Cortex of kidney (tissue), 1 donor: ENCODE measurements at places on chromosomes 3 and 15.

DNA sequence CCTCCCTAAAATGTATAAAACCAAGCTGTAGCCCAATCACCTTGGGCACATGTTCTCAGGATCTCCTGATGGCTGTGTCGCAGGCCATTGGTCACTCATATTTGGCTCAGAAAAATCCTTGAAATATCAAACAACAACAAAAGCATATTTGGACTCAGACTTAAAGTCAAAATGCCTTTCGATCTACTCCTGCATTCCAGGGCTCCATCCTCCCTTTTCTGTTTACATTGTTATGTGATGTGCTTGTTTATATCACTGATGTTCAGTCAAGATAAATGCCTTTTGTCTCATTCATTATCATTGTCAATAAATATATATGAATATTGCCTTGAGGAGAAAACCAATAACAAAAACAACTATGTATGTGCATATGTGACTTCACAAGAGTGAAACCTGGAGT is 31.7 kb downstream of the HGD start:
- no peak for DNase-seq

- DNase-seq = no peak
Measured at GRCh38 chr3:39103791-39104552, 3.5 kb downstream of the GORASP1 start.

DNA sequence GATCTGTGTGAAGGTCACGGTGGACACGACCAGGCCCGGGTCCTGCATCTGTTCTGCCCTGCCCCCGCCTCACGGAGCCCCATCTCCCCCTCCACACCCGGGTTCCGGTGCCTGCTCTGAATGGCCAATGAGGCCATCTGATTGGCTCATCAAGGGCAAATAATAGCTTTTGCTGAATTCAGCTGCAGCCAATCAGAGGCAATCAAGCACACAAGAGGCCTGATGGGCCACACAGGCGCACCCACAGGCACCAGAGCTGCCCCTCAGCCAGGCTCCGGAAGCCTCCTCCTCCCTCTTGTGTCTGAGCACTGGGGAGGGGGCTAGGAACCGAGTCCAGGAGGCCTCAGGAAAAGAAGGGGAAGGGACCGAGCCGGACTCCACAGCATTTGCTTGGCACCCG is 49.5 kb downstream of the CACNA2D2 start:
- DNase-seq = no peak

GRCh38 chr3:35664460-35664919 is 25.2 kb downstream of the ARPP21 start:
- DNase-seq = no peak

GRCh38 chr3:99502871-99503270 is 135.5 kb upstream of the COL8A1 start:
- no peak for DNase-seq

GRCh38 chr15:52019394-52020220 is 588 bp downstream of the MAPK6 start:
- no peak for DNase-seq

GRCh38 chr3:156207802-156208685 is 87.7 kb downstream of the KCNAB1 start:
- no peak for DNase-seq

DNA sequence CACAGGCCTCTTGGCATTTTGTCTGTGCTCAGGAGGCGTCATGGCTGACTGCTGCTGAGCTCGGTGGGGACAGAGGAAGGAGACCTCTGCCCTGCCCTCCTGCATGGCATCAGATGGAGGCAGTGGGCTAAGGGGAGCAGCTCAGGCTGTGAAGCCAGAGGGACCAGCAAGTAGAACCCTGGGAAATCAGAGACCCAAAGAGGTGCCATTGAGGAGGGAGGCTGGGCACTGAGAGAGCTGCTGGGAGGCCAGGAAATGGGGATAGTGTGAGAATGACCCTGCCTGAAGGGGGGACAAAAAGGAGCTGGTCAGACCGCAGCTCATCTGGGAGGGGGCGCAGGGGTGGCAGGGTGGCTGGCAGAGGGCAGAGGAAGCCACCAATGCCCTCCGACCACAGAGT is 136.8 kb downstream of the FBLN2 start:
- DNase-seq = no peak

DNA sequence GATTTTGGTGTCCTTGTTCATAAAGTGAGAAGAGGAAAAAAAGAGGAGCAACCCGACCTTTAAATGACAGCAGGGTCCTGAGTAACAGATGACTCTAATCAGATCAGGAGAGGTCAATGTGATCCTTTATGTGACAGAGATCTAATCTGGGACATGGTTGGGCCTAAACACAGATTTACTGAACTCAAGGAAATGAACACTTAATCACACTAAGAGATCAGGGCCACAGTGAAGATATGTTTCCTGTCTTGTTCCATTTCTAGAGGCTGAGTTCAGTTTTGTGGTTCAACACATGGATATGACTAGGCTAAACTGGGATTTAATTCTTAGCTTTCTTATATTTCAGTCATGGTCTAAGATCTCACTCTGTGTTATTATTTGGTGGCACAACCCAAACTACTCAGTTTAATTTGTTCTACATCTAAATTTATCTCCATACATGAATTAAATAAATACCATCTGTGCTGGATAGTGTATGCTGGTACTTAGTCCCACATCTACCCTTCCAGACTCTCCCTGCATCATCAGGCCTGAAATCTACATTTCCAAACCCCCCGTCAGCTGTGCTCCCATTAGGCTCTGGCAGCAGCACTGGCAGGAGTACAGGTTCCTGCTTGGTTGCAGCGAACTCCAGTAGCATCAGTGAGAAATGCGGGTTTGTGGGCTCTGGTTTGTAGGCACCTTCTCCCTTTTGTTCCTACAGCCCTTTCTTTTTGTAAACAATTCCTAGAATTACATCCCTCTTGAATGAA is 22.6 kb downstream of the SFMBT1 start:
- DNase-seq = no peak

- DNase-seq = no peak
Measured at GRCh38 chr15:92001307-92001706, 147.8 kb downstream of the SLCO3A1 start.

DNA sequence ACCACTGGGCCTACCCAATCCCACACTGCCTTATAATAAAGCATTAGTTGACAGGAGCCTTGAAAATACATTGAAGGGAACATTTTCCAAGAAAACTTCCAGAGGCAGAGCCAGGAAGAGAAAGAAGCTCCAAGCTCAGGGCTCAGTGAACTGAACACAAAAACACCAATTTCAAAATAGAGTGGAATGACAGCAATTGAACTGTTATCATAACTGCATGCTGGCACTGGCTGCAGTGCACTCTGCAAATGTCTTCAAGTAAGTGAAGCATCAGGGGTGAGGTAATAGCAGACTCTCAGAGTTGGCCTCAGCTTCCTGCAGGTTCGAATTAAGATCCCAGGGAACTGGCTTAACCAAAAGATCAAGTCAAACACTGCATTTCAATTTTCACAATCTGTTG is 388.0 kb upstream of the WNT5A start:
- DNase-seq = no peak

DNA sequence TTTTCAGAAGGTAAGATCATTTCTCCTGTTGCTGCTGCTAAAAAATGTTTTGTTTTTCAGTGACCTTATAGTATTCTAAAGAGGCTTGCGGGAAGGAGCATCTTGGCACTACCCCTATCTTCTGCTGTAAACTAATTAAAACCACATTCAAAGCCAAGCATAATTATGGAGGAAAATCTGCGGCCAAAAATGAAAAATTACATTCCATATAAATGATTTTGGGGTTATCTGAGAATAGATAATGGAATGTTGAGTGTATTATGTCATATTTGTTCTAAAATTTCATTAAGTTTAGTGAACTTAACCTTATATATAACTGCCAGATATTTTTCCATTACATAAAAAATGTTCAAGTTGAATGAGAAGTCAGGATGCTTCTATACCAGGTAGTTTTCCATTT is 170.4 kb upstream of the TMC3 start:
- no peak for DNase-seq

- DNase-seq = no peak
Measured at GRCh38 chr15:36943508-36944361, 156.6 kb downstream of the MEIS2 start.

DNA sequence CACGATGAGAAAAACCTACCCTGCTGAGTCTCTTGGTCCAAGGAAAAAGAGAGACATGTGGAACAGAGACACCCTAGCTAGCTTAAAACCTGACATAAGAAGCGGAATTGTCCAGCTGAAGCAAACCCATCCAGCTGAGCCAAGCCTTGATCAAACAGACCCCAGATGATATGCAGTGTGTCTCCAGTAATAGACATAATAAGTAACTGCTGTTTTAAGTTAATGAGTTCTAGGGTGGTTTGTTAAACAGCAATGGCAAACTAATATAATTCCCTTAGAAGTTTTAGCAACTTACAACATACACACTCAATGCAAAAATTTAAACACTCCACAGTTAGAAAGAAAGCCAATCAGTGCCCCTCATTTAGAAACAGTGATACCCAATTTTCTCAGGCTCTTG is 26.8 kb upstream of the ZNF385D start:
- no peak for DNase-seq

DNA sequence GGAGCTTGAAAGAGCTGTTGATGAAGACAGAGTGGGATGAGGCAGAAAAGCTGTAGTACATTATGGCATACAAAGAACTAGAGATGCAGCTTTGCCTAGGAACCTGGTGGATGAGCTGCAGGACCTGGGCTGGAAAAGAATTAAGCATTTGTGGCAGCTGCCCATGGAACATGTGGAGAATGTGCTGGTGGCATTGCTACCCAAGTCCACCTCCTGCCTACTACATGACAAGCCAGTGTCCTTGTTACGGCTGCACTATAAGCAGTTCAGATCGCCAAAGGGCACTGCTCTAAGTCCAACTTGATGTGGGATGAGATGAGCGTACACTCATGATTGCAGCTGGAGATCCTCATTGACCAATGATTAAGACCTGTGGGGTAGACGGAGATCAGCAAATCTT is 81.1 kb upstream of the ADPGK start:
- no peak for DNase-seq

- DNase-seq = no peak
Measured at GRCh38 chr15:80920271-80920699, 69.3 kb downstream of the MESD start.

- no peak for DNase-seq
Measured at GRCh38 chr3:36700537-36701248, 63.7 kb downstream of the DCLK3 start.

DNA sequence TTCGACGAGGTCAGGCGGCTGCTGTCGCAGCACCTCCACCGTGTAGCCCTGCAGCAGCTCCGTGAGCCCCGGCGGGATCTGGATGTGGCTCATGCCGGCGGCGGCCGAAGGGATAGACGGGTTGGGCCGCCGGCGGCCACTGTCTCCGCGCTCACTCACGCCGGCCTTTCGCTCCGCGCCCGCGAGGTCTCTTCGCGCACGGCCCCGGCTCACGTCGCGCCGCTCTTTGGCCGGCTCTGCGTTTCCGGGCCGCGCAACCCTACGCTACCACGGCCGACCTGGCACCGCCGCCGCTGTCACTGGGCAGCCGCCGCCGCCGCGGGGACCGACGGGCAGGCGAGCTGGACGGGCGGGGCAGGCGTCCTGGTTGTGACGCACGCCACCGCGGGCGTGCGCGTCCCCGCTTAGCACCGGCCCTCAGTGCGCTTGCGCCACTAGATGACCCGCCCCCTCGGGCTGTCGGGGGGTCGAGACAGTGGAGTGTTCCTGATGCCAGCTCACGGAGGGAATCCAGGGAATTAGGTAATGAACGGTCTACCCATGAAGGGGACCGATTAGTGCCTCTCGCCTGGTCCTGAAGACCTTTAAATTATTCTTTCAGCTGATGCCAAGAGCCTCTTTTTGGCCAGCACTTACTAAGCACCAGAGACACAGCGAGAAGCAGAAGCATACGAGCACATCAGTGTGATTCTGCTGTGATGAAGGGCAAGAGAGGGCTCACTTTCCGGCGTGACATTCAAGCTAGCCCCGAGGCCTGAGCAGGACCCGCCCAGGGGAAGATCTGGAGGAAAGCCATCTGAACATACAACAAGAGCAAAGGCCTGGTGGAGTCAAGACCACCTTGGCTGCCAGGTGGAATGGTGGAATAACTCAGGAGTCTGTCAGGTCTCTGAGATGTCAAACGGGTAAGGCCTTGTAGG is at the start of gene PRKAR2A:
PRKAR2A (minus strand) TSS at position 371 of the 920 bp plus-strand sequence; CDS start at position 93, 278 bp downstream.
- DNase-seq = no peak

DNA sequence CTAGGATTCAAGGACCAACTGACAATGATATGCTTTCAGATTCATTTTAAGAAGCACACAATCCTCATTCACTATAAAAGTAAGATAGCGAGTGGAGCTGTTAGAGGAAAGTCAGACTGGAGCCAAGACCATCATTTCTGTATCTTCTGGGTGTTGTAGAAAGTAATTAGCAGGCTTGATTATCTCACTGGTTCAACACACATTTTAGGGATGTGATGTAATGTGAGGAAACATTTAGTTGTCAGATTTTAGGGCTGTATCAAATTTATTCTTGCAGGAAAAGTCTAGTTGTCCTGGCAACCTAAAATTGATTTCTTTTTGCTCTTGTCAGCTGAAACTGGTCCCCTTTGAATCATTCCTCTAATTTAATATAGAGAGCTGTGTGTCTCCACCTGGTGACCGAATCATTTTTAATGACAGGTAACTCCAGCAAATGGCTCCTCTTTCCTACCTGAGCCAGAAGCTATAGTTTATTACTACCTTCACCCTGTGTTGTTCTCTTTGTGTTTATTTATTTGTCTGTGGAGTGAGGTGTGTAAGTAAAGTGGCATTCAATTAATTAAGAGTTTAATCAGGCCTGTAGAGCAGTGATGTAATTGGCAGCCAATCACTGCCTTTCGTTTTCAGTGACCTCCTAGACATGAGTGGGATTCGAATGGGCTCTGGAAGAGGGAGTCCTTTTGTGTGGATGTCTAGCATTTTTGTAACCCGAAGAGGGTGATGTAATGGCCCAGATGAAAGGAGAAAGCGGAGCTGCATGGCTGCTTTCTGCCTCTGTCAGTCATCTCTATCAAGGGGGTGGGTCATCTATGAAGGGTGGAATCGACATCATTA is 125.8 kb downstream of the LPP start:
- no peak for DNase-seq

DNA sequence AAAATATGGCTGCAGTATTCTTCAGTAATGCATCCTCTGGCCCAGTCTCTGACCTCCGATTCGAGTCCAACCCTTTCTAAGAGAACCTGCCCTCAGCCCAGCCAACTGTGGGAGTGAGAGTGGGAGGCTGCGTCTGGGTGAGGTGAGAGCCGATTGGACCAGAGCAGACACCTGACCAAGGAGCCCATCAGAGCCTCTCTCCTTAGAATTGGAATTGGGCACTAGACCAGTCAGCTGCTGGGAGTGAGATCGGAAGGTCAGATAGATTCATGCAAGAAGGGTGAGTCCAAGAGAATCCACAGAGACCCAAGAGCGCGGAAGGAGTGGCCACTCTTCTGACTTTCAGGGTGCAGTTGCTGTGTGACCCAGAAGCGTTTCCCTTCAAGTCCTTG is 10.2 kb downstream of the RASL12 start:
- no peak for DNase-seq

- DNase-seq = no peak
Measured at GRCh38 chr15:50463423-50464358, 39.5 kb downstream of the USP8 start.
